ENCODE measurements at places on chromosomes 7 and 10.

DNA sequence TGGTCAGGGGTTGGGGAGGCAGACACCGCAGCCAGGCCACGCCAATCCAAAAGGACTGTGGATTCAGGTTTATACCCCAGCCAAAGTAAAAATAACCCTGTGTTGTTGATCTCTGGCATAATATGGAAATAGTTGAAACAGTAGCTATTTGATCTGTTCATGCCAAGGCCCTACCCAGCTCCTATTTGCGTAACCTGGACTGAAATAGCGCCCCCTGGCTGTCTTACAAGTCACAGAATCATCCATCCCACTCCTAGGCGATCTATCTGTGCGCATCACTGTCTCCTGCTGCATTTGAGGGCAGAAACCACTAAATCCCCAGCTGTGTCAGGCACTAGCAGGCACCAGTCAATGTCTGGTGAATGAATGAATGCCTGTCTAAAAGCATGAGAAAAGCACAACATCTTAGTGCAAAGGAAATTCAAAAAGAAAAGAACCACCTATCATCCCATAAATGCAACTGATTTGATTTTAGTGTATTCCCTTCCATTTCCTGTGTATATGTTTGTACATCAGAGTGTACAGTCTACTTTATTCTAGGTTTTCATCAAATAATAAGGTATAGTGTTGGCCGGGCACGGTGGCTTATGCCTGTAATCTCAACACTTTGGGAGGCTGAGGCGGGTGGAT is 160.0 kb downstream of the SLIT1 start:
- peak; percentile 44 for DNase-seq

- DNase-seq, result no peak
These were observed 204.6 kb downstream of the GLRX3 start for GRCh38 chr10:130340816-130341215.

DNA sequence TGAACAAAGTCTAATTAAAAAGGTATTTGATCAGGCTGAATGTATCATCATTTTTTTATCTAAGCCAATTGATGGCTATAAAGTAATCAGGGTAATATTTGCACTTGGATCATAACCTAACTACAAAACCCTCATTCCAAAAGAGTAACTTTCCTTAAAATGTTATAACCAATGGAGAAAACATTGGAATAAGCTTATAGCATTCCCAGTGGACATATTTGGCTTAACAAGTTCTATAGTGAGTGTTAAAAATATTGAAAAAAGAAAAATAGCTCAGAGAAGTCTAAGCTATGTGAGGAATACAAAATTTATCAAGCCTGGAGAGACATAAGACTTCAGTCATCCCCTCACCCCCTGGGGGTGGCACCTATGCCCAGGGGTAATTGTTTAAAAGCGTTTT is 358.8 kb downstream of the LRRTM3 start:
- DNase-seq, result no peak

GRCh38 chr7:80027611-80028173 is 106.9 kb upstream of the GNAI1 start:
- no peak for DNase-seq

DNA sequence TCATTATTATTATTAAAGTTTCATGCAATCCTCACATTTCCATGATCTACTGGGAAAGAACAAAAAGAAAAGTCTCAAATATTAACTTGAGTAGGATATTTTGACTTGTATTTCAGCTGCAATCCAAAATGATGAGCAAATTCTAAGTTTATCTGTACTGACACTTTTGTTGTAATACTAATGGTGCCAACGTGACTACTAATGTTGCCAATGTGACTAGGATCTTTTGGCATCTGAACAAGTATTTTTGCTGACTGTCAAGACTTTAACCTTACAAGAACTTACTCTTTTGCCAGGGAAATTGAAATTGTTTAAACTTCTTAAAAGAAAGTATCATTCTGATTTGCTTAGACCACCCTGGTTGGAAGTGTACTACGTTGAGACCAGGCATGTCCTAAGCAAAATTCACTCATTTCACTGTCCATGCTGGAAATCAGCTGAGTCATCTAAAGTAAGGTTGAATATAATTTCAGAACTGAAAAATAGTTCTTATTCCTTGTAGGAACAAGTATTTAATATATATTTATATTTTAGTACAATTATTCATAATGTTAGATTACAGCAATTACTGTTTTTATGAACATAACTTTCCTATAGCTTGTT is 78.5 kb upstream of the LYZL1 start:
- no peak for DNase-seq

DNA sequence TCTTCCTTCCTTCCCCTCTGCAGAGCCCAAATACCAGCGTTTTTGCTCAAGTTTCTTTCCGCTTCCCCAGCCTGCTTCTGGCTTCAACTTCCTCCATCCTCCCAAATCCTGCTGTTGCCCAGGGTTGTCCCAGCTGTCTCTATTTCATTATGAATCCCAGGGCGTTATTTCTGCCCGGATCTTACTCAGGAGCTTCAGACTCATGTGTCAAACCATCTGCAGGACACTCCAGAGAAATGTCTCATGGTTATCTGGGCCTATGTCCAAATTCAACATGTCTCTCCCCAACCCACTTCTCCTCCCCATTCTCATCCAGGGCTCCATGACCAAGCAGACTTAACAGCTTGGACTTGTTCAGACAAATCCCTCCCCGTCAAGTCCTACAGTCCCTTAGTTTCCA is 15.6 kb downstream of the ARHGAP22 start:
- no peak for DNase-seq

DNA sequence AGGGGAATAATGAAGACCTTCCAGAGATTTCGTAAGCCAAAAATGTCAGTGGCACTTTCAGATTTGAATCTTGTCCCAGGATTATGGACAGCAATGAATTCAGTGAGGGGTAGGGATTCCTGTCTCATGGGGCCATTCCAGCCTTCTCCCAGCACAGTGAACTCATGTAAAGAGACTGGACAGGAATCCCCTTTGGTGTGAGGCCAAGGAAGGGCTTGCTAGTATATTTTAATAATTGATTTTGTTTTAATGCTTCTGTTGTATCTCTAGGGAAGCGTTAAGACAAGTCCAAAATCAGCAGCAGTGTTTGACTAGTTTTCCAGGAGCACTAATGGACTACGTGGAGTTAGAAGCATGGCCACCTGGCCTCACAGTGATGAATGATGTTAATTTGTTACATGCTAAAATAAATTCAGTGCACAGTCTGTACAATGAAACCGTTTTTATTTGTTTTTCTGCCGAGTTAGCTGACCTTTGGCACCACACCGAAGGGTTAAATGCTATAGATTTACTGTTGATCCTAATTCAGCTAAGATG is 214.0 kb upstream of the DKK1 start:
- no peak for DNase-seq

- DNase-seq, result no peak
These were observed 112.3 kb downstream of the JCAD start for GRCh38 chr10:29946953-29947700.

GRCh38 chr7:28516390-28517172 is 104.3 kb downstream of the CREB5 start:
- DNase-seq, result no peak

DNA sequence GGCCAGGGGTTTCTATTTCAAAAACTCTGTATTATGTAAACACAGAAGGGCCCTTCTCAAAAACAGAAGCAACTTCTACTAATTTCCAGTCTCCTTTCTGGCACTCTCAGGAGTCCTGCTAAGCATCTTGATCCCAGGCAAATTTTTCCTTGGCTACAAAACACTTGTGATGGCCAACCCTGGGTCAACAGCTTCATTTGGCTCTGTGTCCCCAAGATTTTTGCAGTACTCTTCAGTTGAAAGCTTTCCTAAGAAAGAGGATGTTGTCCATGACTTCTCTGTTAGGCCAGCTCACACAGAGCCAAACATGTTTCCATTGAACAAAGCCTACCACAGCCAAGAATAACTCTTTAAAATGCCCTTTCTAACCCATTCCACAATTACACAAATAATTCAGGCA is 99.0 kb upstream of the EGR2 start:
- DNase-seq, result no peak
